Epithelial cell of proximal tubule (primary cell): ENCODE measurements at places on chromosomes 6 and 20.

DNA sequence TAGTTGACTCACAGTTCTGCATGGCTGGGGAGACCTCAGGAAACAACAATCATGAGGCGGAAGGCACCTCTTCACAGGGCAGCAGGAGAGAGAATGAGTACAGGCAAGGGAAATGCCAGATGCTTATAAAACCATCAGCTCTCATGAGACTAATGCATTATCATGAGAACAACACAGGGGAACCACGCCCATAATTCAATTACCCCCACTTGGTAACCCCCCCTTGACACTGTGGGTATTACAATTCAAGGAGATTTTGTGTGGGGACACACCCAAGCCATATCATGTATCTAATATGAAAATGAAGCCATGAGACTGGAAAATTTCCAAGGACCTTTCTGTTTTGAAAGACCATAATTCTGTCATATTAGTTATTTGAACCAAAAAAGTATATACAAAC, 342.4 kb upstream of the PLCB4 start:
- no peak for DNase-seq

DNA sequence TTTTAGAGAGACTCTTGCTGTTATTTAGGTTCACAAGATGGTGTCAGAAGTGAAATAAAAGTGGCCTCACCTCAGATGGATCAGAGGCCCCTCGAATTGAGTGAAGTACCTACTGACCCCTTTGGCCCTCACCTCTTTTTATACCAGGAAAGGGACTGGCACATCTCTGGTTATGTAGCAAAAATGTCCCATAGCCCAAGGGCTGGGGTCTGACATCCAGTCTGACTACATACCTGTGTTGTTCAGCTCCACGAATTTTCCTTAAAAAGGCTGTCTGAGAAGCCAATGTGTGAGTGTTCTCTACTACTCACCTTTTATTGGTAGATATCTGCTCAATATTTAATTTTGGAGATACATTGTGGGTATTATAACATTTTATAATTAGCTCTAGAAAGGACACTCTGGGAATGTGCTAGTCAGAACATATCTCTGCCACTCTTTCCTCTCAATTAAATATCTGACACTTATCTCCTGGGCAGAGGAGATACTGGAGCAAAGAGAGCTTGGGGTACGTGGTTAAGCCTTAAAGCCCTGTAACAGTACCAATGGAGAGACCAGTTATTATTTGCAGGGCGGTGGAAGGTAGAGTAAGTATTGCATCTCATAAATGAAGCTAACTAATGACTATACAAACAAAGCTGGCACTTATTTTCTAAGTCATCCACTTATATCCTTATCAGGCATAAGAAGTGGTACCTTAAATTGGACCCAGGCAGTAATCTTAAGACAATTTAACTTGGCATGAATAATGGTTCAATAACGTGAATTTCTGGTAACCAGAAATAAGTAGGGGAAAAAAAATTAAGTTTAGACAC, 20.0 kb upstream of the IL22RA2 start:
- DNase-seq = no peak

DNA sequence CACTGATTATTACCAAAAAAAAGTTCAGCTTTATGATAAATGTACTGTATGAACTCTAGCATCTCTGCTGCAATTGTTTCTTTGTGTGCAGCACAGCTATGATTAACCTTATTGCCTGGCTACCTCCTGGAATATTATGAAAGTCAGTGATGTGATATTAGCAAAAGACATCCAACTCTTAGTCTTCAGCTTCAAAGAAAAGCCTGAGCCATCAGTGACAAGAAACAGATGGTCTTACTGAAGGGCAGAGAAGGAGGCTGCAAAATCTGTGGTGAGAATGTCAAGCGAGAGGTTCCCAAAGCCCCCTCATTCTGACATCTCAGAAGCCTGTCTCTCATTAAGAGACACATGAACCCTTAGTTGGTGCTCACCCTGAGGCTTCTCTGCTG, 89.4 kb upstream of the TNFAIP3 start:
- no peak for DNase-seq

- DNase-seq = no peak
These were observed 75.2 kb downstream of the BACH2 start for GRCh38 chr6:90221403-90221802.
